ENCODE measurements at places on chromosomes 11 and 22.

- no peak for DNase-seq
Observed at GRCh38 chr11:98600786-98601773, 419.7 kb upstream of the CNTN5 start.

- DNase-seq, result no peak
Observed at GRCh38 chr11:47725442-47726117, 10.4 kb upstream of the AGBL2 start.

DNA sequence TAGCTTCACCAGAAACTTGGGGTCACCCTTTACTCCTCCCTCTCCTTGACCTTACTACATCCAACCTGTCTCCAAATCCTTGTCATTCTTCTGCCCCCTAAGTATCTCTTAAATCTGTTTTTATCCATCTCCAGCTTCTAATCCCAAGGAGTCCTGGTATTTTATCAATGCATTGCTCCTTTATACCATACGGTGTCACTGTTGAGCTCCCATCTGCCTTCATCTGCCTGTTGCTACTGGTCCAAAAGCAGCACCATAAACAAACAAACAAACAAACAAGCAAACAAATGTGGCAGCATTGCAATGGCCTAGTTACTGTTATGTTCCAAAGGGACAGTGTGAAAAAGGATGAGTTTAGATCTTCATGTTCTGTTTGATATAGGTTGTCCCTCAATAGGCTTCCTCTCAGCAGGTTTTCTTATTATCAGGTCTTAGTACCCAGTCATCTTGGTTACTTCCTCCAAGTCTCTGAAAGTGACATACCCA lies 34.2 kb downstream of the DNHD1 start:
- DNase-seq, result no peak

DNA sequence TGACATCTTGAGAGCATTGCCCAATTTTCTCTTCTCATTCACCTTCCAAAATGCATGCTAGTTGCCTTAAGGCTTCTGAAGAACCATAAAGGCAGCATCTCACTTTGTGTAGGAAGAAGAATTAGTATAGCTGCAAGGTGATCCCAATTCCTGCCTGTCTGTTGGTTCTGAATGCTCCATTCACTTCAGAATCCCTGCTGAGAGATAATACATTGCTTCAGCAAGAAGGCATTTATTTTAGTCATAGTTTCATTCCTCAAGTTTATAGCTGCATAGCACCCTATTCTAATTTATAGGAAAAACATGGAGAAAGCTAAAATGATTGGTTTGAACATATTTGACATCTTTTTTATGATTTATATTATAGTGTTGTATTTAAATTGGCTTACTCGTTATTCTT lies 181.3 kb downstream of the METTL15 start:
- DNase-seq, result no peak

- DNase-seq, result no peak
Observed at GRCh38 chr22:26953012-26953883, 295.9 kb downstream of the MIAT start.

DNA sequence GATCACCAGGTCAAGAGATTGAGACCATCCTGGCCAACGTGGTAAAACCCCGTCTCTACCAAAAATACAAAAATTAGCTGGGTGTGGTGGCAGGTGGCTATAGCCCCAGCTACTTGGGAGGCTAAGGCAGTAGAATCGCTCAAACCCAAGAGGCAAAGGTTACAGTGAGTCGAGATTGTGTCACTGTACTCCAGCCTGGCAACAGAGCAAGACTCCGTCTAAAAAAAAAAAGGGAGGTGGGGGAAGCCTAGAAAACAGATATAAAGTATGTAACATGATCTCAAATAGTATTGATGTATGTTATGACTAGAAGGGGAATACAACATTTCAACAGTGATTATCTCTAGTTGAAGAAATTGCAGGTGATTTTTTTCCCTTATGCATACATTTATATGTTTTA lies 61.4 kb downstream of the SLC1A2 start:
- DNase-seq, result no peak

DNA sequence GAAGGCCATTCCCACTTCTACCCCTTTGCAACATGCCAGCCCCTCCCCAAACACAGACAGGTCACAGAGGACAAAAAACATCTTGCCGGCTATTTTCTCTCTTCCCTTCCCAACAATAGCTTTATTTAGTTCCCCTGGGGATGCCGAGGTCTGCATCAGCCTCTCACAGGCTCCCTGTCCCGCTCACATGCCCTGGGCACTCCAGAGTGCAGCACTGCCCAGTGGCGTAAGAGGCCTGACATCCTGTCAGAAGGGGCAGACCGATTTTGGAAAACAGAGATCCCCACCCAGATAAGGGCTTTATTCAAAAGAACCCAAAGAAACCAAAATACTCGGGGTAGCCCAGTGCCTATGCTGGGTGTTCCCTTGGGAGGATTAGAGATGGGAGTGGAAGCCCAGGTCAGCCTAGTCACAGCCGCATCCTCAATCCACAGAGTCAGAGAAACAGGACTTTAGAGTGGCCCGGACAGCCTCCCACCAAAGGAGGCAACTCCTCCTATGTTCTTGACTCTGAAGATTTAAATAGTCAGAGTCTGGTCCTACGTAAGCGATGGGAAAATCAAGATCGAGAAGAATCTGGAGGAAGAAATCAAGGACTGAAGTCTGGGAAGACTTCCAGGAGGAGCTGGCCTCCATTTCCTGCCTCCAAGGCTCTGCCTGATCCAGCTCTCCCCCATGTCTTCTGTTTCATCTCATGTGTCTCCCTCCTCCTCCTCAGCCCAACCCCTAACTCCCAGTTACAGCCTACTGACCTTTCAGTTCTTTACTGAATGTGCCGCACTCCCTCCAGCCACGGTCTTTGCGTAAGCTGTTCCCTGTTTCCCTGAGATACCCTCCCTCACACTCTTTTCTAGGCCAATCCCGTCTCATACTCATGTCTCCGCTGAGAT lies 129.3 kb downstream of the FBXO7 start:
- DNase-seq, result no peak

- DNase-seq, result no peak
Observed at GRCh38 chr11:7281079-7281478, 29.4 kb downstream of the SYT9 start.

DNA sequence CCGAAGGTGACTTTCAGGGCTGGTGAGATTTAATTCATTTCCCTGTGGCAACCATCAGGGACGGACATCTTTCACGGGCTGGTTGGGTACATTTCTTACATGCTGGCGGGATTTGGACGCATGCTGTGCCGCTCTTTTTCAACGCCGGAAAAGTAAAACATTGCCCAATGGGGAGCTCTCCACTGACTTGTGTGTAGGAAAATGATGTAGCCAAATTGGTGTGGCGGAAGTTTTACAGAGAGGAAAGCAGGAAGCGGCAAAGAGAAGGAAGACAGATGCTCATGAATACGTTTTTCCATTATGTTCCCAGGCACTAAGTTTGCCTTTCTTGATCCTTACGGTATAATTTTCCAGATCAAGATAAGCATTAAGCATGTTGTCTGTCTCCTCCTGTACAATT lies 375.8 kb downstream of the NTM start:
- no peak for DNase-seq

GRCh38 chr11:72833811-72834493 lies 19.7 kb downstream of the ATG16L2 start:
- DNase-seq, result no peak

DNA sequence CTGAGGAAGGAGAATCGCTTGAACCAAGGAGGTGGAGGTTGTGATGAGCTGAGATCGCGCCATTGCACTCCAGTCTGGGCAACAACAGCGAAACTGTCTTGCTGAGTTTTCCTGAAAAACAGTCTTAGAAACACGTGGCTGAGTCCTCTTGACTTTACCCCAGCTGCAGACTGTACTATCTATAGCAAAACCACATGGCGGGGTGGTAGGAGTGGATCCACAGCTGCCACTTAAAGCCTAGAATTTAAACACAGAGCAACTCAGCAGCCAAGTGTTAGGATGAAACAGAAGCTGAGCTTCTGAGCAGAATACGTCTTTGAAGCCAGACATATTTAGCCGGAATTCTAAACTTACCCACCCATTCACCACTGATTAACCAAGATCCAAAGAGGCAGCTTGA lies 14.1 kb downstream of the PATZ1 start:
- DNase-seq, result no peak

- no peak for DNase-seq
Observed at GRCh38 chr11:96103721-96104120, 179.8 kb upstream of the MTMR2 start.

DNA sequence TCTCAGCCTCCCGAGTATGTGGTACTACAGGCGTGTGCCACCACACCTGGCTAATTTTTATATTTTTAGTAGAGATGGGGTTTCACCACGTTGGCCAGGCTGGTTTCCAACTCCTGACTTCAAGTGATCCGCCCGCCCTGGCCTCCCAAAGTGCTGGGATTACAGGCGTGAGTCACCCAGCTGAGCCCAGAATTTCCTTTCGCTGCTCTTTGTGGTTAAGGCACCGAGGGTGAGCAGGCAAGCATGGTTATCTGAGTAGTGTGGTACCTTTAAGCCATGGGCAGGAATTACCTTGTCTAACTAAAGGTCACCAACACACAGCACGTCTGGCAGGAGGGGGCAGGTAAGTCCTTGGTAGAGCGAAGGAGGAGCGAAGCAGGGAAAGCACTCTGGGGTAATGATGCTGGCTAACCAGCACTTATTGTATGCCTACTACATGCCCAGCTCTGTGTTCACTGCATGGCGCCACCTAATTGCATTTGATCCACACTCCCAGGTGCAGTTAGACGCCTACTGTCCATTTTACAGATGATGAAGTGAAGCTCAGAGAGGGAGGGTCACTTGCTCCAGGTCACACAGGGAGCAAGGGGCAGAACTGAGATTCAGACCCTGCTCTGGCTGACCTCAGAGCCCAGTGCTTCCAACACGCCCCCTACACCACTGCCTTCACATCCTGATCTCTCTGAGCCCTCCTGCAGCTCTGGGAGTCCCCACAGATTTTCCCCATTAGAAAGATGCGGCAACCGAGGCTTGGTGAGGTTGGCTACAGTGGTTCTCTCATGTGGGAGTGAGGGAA lies 45.7 kb downstream of the TRIOBP start:
- no peak for DNase-seq

DNA sequence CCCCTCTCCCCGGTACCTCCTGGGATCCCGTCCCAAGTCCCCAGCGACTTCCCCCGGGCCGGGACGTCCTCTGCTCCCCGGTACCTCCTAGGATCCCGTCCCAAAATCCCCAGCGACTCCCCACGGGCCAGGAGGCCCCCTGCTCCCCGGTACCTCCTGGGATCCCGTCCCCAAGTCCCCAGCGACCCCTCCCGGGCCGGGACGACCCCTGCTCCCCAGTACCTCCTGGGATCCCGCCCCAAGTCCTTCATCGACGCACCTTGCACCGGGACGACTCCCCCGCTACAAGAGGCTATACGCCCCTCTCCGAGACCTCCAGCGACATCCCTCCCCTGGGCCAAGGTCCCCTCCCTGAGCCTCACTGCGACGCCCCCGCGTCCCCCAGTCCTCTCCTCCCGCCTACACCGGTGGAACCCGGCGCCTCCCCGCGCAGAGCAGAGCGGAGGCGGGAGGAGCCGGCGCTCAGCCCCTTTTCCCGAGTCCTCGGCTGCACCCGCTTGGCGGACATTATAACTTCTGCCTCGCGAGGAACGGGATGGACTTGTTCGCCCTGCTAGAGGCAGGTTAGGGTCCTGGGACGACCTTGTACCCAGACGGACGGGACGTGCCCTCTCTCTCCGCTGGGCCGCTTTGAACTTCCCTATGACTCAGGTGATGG lies 912 bp downstream of the KREMEN1 start:
- no peak for DNase-seq

- DNase-seq, result no peak
Observed at GRCh38 chr22:40620464-40621046, 16.0 kb downstream of the MRTFA start.

GRCh38 chr11:72665911-72666472 lies 8.2 kb downstream of the PDE2A start:
- DNase-seq, result no peak

- DNase-seq, result no peak
Observed at GRCh38 chr11:73399159-73399590, 23.0 kb downstream of the RELT start.

DNA sequence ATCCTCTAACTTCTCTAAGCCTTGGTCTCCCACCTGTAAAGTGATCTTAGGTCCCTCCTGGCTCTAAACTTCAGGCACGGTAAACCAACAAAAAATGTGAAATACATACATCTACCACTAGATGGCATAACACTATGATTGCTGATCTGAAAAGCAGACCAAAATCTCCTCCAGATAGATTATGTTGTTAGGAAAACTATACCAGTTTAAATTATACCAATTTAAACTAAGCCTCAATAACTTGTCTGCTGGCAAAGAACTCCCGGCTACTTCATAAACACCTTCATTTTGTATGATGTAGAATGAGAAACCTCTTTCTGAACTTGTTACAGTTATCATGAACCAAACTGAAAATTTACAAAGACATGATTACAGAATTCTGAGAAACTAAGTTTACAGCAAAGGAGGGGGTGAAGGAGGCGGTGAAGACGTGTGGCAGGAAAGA lies 85.9 kb downstream of the SBF2 start:
- no peak for DNase-seq

- no peak for DNase-seq
Observed at GRCh38 chr22:39524089-39524752, 3.9 kb downstream of the ATF4 start.

DNA sequence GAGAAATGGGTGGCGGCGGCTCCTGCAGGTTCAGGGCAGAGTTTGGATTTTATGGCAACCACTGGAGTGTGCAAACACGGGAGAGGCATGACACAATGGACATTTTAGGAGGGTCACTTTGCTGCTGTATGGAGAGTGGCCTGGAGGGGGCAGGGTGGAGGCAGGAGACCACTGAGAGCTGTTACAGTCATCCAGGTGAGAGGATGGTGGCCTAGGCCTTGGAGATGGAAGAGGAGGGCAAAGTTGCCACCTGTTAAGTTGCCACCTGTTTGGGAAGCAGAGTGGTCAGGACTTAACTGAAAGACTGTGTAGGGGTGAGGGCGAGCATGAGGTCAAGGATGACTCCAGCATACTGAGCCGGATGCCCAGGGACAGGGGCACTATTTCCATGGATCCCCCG lies 2.3 kb upstream of the RAD9A start:
- no peak for DNase-seq

DNA sequence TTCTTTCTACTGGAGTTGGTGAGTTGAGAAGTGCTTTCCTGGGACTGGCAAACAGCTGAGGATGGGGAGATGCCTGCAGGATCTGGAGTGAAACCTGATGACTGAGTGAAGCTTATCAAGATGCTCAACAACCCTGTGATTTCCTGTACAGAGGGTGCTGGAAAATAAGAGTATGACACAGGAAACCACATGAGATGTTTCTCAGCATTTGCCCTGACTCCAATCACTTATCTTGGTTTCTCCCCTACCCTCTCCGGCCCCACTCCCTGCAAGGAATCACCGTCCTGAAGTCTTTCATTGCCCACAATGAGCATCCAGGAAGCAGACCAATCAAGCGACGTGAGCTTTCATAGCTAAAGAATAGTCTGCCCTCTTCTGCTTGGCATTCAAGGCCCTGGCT lies at the start of gene MRGPRX2:
TSS of gene MRGPRX2 (minus strand) at position 89 of the 400 bp plus-strand sequence. CDS start 4,315 bp downstream, outside the sequence.
- no peak for DNase-seq

- no peak for DNase-seq
Observed at GRCh38 chr22:24482575-24482974, 12.6 kb upstream of the UPB1 start.

- DNase-seq, result no peak
Observed at GRCh38 chr11:44577231-44577830, 11.9 kb downstream of the CD82 start.
